ELR (cell line): ENCODE measurements at places on chromosomes 2 and 18.
A peak's percentile ranks its signal among the peaks of the same experiment; 100 is the strongest.

DNA sequence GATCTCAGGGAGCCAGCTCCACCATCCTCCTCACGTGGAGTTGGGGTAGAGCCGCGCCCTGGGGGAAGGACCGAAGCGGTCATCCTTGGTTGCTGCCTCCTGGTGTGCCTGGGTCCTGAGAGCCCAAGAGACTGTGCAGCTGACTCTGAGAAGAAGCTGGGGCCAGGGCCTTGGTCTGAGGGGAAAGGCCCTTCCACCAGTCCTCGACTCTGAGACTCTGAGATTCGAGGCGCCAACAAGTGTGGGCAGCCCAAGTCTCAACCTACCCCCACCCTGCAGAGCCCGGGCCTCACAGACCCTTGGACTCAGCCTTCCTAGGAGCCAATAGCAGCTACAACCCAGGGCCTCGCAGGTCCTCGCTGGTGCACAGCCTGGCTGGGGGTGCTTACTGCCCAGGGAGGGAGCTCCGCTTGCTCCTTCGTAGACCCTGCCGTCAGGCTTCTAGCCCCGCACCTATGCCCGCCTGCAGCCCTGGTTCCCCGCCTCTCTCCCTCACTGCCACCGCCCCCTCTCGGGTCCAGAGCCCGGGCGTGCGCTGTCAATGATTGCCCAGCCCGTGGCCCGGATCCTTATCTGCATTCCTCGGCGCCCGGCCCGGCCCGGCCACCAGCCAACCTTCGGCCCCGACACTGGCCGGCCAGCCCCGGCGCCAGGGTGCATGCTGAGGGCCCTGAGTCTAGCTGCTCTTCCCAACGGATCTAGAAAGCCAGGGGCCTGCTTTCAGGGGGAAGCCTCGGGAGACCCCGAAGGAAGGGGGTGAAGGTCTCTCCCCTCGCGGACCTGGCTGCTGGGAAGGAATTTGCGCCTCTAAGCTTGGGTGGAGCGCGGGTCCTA is 2.0 kb downstream of the IHH start:
- peak; percentile 15 for DNase-seq

- DNase-seq: no peak
Measured at GRCh38 chr2:99217929-99218501, 37.0 kb downstream of the MRPL30 start.

DNA sequence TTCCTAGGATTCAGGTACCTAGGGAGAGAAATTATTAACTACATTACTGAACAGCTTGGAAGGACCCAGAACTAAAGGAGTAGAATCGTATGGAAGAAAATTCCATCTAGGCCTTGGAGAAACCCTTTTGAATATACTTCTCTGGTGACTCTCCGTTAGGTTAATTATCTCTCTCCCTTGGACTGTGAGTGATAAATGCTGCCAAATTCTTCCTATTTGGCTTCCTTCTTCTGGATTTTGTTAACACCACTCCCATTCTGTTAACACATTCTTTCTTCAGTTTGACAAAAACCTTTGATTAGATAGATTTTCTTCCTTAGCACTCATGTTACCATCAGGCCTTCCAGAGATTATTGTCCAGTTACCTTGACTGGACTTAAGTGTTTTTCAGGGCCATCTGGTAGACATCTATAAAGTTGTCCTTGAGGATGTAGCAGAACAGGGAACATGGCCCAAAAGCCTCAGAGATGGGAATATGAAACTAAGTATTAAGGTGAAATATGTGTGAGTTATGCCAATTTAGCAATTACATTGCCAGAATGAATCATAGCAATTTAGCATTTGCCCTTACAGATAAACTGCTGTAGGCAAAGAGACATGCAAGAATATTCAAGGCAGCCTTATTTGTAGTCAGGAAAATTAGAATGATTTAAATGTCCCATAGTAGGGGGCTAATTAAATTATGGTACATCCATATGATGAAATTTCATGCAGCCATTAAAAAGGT is 6.7 kb downstream of the CYP27A1 start:
- DNase-seq: no peak

DNA sequence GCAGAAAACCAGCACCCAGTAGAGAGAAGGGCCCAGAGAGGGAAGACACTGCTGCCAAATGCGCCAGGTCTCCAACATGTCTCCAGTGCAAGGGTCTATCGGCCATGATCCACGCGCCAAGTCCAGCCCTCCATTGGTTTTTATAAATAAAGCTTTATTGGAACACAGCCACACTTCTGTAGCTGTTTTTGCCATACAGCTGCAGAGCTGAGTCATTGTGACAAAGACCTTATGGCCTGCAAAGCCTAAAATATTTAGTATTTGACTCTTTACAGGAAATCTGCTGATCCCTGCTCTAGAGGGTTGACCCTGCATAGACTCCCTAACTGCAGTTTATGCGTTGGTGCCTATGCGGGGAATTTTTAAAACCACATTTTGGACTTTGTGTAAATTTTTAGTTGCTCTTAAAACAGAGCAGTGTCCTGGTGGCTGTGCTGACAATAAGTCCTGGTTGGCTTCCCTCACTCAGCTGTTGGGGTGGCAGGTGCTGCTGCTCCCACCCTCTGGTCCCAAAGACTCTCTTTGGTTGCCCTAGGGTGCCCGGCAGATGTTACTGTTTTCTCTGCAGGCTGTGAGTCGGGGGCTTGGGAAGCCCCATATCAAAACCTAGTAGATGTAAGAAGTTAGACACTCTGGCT is 154.9 kb downstream of the CTIF start:
- DNase-seq: peak; percentile 47

- peak; percentile 98 for DNase-seq
Measured at GRCh38 chr2:134398300-134398699, 144.4 kb downstream of the MGAT5 start.

DNA sequence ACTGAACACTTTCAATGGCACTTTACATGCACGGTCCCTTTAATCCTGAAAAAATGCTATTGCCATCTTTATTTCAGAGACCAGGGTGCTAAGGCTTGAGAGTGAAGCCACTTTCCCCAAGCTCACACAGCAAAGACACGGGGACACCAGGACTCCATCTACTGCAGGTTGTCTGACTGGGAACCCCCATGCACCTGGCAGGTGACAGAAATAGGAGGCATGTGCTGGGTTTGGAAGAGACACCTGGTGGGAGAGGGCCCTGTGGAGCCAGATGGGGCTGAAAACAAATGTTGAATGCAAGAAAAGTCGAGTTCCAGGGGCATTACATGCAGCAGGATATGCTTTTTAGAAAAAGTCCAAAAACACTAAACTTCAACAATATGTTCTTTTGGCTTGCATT is 5.2 kb upstream of the EHD3 start:
- DNase-seq: no peak

GRCh38 chr18:56973487-56973886 is 173.4 kb upstream of the BOD1L2 start:
- DNase-seq: peak; percentile 28

DNA sequence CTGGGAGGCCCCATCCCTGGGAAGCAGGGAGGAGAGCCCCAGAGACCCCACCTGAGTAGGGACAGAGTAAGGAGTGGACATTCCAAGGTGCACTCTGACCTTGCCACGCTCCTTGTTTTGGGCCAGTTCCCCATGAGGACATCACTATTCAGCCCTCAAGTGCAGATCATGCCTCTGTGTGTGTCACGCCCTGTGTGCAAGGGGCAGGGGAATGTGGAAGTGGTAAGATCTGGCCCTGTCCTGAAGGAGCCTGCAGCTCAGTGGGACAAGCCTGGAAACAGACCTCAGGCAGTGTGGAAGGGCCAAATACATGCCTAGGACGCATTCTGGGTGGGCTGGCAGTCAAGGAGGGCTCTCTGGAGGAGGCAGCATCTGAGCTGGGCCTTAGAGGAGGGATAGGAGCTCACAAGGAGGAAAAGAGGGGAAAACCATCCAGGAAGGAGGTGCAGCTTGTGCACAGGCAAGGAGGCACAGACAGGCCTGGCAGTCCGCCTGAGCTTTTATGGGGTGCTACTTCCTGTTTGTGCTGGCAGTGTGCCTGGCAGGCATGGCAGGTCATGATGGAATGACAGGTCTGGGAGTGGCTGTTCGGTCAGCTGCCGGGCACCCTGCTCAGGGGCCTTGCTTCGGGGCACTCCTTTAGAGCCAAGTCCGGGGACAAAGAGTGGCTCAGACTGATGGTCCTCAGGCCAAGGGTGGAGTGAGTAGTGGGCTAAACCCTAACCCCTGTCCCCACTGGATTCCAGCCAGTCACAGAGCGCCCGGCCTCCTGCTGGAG is 3.3 kb downstream of the KLHL30 start:
- peak; percentile 58 for DNase-seq

DNA sequence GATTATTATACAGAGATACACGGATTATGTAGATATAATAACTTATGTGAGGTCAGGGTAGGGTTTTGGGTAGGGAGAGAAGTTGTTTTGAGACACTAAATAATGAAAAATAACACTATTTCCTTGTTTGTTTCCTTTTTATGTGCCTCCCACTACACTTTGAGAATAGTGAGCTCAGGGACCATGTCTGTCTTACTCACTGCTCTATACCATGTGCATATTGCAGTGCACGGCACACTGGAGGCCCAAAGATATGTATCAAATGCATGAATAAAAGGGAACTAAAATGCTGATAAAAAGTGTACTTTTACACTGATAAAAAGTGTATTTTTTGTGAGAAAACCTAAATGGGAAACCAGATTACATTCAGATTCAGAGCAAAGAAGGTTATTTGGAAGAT is 151.4 kb upstream of the NABP1 start:
- no peak for DNase-seq

DNA sequence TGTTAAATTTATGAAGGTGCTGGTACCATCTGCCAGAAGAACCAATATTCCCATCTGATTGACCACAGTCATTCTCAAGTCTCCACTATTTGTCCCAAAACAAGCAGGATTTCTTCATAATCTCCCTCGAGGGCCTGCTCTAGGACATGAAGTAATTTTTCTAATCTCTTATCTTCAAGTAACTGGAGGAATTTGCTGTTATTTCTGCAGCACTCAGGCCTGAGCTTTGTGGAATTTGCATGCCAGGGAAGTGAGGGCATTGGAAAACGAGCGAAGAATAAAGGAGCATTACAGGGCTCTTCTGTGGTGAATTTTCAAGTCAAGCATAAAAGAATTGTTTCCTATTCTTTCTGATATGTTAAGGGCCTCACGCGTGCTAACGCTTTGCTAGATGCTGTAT is 161.2 kb upstream of the EPAS1 start:
- DNase-seq: no peak

- no peak for DNase-seq
Measured at GRCh38 chr18:5298156-5298852, 2.8 kb upstream of the ZBTB14 start.

DNA sequence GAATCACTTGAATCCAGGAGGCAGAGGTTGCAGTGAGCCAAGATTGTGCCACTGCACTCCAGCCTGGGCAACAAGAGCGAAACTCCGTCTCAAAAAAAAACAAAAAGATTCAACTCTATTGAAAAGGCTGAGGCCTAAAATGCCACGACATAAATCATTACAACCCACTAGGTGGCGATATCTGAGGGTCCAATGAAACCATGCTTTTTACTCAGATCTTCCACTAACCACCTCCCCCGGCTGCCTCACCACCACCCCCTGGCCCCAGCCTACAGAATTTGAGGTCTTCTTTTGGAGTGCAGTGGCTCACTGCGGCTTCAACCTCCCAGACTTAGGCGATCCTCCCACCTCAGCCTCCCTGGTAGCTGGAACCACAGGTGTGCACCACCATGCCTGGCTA is 57.5 kb downstream of the AP1S3 start:
- DNase-seq: peak; percentile 78
